ENCODE measurements at places on chromosomes 2 and 18.

- DNase-seq: no peak
Observed at GRCh38 chr2:133498662-133499585, 69.3 kb downstream of the NCKAP5 start.

- DNase-seq: no peak
Observed at GRCh38 chr2:121429927-121430520, 100.7 kb upstream of the RNU4ATAC start.

DNA sequence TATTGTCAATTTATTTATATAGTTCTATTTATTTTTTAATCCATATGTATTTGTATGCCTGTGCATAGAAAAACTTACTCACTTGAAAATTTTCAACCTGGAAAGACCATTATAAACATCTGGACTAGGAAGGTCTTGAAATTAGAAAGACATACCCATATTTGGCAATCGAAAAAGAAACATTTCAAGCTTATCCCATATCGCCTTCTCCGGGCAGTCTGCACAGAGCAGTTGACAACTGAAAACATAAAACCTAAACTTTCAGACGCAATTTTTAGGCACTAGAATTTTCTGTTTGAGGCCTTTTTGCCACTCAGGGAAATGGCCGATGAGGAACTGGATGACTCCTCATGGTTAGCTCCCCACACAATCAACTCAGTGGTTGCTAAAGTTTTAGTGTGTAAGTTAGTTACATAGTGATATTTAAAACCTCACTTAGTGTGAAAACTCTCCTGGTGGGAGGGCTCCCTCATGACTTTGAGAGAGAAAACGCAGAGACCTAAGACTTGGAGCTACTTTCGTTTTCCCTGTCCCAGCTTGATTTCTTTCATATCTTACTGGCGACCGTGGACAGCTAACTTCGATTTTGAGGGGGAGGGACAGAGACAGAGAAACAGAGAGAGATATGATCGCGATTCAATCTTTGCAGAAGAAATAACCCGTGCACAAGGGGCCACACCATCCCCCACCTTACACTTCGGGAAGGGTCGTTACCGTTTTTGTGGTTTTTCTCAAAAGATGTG is 3.2 kb upstream of the HOXD12 start:
- DNase-seq: no peak

- no peak for DNase-seq
Observed at GRCh38 chr18:24734058-24734457, 273.6 kb downstream of the HRH4 start.

DNA sequence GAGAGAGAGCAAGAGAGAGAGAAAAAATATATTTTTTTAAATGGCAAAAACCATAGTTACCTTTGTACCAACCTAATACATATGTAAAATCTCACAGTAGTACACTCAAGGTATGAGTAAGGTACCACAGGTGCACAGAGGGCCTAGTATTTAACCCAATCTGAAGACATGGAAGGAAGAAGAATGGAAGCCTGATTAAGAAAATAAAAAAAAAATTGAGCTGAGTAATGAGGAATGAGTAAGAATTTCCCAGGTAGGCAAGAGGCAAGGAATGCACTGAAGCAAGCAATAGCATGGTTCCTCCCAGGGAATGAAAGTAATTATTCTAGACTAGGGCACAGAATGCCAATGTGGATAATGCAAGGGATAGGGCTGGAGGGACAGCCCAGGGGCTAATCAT is 294.2 kb downstream of the FIGN start:
- no peak for DNase-seq

GRCh38 chr2:190781604-190782198 is 98.9 kb upstream of the GLS start:
- no peak for DNase-seq

- no peak for DNase-seq
Observed at GRCh38 chr2:223865124-223865523, 27.7 kb upstream of the AP1S3 start.

DNA sequence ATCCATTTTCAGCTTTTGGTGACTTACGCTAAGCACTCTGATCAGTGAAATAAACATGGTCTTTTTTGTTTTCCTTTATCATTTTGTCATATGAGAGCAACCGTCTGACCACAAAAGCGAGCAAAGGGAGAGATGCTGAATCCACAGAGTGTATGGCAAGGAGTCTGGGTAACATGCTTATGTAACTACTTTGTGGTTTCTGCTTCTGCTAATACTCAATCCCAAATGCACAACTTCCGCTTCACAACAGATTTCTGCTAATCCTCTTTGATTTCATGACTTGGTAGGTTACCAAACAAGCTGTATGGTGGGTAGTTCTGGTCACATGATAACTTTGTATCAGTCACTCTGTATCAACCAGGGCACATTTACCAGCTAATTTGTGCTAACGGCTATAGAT is 908.4 kb upstream of the CRIM1 start:
- DNase-seq: no peak

GRCh38 chr2:72846171-72847095 is 20.6 kb upstream of the EXOC6B start:
- DNase-seq: no peak
